ENCODE measurements at places on chromosomes 16 and 17.

DNA sequence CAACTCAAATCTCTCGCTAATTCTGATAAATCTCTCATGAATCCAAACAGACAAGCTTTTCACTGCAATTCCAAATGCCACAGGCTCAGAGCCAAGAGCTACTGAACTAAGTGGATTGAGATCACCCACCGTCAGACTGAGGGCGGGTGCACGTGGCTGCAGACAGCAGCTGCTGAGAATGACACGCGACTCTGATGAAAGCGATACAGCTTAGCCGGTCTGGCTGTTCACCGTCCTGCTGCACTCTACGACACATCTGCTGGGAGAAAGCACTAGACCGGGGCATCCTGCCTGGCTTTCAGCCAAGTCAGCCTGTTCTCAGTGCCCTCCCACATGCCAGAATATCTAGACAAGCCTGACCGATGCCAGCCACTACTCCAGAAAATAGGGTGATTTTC, 42.6 kb downstream of the KLHDC4 start:
- peak; percentile 96 for DNase-seq

DNA sequence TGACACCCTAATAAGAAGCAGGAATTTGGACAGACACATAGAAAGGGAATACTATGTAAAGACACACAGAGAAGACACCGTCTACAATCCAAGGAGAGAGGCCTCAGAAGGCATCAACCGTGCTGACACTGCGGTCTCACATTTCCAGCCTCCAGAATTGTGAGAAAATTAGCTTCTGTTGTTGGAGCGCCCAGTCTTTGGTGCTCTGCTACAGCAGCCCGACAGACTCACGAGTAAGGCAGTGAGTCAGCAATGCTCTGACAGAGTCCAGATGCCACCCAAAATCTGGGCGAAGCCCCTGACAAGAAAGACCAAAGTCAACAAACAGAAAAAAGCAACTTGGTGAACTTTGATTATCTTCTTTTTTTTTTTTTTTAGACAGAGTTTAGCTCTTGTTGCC, 32.5 kb upstream of the RAI1 start:
- no peak for DNase-seq

GRCh38 chr16:86789621-86790051, 211.3 kb downstream of the FOXL1 start:
- no peak for DNase-seq

GRCh38 chr16:81841722-81842121, 62.6 kb downstream of the PLCG2 start:
- no peak for DNase-seq

DNA sequence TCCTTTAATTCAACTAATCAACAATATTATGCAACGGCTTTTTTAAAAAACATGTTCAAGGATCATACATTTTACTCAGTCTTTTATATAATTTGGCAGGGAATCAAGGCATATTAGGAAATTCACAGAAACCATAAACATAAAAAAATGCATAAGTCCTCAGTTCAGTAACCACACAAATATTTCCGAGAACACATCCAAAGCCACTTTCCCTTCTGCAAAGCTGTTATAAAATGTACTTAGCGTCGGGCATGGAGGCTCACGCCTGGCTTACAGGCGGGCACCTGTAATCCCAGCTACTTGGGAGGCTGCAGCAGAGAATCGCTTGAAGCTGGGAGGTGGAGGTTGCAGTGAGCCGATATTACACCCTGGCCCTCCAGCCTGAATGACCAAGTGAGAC, 9.7 kb upstream of the ZC3H7A start:
- DNase-seq = peak; percentile 90

DNA sequence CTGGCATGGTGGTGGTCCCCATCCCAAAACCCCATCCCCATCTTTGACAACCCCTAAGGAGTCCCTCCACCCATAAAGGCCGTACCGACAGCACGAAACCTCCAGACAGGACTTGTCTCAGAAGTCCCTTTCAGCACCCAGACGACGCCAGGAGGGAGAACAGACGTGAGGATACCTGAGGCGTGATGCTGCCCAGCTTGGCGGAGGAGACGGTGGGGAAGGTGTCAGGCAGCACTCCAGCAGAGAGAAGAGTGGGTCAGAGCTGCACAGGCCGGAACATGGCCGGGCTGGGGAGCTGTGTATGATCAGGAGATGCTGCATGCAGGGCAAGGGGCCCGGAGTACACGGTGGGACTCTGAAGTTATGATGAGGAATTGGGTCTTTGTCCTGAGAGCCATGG, 244.2 kb downstream of the GSG1L start:
- no peak for DNase-seq

- no peak for DNase-seq
These were observed 484.0 kb downstream of the WWOX start for GRCh38 chr16:78583441-78583840.

GRCh38 chr17:82851381-82851780, 11.6 kb upstream of the ZNF750 start:
- no peak for DNase-seq

DNA sequence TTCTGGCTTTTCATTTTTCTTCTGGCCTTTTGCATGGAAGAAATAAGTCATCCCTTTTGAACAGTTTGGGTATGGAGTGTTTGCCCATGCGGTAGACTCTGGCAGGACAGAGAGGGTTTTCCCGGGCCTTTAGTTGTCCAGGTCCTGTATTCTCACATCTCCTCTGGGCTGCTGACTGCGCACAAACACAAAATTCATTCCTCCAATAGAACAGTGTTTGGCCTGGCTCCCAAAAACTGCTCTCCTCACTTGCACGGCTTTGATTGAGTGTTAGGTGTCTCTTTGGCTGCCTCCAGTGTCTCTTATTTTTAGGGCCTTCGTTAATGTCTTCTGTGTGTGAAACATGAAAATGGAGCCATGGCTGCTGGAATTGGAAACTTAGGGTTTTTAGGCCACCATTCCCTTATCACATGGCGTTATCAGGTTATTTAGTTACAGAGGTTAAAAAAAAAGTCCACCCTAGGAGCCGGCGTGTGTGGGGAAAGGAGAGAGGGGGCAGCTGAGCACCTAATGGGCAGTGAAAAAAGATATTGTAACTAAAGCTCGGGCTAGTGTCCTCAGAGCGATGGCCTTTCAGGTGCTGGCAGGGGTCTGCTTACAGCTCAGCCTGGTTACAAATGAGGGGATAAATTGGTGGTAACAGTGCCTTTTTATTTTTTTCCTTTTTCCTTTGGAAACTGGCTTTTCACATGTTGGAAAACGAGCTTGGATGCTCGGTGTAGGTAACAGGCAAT, 47.3 kb downstream of the PRKCA start:
- DNase-seq = no peak

GRCh38 chr17:51722994-51723393, 435.5 kb downstream of the CA10 start:
- no peak for DNase-seq

DNA sequence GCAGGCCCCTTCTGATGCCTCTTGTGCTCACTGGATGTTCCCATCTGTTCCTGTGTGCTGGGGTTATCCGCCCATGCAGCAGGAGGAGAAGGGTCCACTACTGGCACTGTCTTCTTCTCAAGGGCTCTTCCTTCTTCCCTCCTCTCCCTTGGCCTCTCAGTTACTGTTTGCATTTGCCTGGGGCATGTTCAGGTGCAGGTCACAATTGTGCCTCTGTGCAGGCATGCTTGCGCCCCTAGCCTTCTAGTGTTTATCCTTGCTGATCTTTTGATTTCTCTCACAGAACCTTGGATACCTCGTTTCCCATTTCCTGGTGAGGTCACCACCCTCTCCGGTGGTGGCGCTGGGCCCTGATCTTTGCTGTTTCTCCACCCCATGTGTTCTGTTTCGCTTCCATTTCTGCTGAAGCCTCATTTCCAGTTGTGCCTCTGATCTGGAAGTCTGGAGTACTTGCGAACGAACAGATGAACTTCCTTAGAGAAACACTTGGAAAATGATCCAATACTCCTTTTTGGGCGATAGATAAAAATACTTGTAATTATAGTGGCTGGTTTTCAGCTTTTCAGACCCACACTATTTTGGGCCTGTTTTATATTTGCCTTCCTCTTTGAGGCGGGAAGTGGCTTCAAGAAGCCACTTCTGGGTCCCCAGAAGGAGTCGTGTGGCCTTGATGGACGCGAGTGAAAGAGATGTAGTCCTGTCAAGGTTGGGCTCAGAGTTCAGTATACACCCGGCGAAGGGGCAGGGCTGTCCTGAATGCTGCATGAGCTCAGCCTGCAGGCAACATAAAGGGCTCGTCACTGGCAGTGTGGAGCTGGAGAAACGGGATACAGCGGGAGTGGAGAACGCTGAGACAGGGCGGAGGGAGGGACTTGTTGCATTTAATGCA, 312.9 kb downstream of the SNX29 start:
- DNase-seq = no peak

DNA sequence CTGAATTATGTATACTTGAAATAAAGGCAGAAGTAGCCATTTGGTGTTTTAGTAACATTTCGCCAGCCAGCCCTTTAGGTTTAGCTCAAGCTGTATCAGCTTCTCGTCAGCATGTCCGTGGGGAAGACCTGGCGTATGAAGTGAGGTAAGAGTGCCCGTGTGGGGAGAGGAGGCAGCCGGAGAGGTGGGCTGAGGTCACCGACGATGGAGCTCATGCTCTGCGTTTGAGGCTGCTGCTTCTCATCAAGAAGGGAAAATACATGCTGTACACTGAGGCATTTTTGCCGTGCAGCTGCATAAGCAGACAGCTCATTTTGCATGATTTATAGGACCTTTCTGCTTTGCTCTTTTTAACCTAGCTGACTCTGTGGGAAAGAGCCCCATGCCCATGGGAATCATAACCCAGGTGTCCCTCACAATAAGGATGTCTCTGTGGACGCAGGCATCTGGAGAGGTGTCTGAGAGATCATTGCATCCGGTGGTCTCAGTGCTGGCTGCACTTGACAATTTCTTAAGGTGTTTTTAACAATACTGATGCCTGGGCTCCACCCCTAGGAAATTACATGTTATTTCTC, 179.1 kb downstream of the ABCC12 start:
- DNase-seq = no peak

- peak; percentile 87 for DNase-seq
These were observed 44.7 kb downstream of the HS3ST3A1 start for GRCh38 chr17:13557077-13557476.

GRCh38 chr17:12231355-12231682, 210.6 kb downstream of the MAP2K4 start:
- peak; percentile 20 for DNase-seq

DNA sequence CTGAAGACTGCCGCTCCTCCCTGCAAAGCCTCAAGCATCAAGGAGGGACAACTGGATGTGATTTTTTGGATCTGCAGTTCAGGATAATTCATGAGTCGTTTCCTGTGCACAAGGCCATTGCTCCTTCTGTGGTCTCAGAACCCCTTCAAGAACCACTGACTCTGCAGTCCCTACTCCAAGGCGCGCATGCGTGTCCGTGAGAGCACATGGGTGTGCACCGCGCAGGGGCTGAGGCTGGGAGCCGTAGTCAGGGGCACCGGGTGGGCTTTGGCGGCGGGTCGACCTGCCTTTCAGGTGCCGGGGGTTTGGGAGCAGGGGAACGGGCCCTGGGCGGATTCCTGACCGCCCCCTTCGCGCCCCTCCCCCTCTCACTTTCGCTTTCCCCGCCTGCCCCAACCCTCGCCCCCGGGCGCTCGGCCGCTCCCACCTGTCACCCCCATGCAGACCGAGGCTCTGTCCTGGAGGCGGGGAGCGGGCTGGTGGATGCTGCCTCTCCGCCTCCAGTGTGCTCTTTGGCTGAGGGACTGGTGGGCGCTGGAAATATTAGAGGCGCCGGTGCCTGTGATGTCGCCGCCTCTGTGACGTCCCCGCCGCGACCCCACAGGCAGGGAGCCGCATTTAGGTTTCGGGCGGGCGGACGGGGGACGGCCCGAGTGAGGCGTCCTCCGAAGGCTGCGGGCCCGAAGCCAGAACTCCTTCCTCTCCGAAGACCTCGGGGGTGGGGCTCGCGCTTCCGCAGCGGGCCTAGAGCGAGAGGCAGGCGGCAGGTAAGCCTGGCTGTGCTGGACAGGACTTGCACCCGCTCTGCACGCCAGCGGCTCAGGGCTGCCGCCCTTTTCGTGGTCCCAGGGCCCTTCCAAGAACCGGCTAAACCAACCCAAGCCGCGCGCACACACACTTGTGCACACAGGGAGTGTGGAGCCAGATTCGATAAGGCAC, at the start of gene SPATA32:
Gene SPATA32 (minus strand): TSS at position 518 of the 939 bp plus-strand sequence. CDS start 78 bp downstream, at position 440.
- peak; percentile 29 for DNase-seq

DNA sequence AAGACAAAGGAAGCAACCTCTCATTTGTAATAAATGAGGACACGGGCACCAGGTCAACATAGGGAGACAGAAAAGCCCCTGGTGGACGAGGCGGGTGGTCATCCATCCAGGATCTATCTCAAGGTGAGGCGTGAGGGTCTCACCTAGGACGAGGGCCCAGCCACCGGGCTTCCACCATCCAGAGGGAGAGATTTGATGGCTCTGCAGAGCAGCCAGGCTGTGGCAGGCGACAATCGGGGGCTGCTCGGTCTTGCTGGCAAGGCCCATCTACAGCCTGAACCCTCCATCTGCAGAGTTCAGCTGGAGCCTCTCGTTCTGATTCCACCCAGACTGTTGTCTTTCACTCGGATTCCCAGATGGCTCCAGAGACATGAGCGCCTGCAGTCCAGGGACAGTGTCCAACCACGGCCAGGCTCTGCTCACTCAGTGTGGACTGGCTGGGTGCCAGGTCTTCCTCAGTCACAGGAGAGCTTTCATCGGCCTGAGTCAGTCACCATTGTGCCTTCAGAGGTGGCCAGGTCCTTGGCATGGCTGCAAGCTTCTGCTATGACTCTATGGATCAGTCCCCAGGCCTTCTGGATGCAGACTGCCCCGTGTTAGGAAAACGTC, 5.9 kb downstream of the LITAFD start:
- DNase-seq = peak; percentile 41

DNA sequence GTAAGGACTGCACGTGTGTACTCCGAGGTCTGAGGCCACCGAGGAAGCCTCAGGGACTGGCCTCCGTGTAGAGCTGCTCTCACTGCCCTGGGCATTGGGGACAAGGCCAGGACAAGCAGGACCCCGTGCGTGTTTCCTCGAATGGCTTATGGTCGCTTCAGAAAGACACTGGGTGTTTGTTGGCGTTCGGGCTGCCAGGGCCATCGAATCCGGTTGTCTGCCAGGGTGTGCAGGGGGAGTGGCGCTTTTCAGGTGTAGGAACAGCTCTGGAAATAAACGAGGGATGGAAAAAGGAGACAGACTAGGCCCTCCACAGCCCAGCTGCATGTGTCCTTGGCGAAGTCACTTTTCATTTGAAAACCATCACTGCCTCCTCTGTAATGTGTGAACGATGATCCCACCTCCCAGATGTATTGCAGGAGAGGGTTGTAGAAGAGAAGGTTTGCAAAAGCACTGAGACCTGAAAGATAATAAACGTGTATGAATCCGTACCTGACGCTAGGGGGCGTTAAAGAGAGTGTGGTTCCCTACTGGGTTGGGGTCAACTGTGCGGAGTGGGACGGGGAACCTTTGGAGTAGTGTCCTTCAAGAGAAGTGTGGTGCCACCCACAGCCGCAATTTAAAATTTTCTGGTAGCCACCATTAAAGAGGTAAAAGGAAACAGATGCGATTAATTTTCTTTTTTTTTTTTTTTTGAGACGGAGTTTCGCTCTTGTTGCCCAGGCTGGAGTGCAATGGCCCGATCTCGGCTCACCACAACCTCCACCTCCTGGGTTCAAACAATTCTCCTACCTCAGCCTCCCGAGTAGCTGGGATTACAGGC, 2.1 kb upstream of the ZSCAN10 start:
- peak; percentile 30 for DNase-seq
